Cortex of kidney (tissue), 1 donor: ENCODE measurements at places on chromosomes 1 and 21.

DNA sequence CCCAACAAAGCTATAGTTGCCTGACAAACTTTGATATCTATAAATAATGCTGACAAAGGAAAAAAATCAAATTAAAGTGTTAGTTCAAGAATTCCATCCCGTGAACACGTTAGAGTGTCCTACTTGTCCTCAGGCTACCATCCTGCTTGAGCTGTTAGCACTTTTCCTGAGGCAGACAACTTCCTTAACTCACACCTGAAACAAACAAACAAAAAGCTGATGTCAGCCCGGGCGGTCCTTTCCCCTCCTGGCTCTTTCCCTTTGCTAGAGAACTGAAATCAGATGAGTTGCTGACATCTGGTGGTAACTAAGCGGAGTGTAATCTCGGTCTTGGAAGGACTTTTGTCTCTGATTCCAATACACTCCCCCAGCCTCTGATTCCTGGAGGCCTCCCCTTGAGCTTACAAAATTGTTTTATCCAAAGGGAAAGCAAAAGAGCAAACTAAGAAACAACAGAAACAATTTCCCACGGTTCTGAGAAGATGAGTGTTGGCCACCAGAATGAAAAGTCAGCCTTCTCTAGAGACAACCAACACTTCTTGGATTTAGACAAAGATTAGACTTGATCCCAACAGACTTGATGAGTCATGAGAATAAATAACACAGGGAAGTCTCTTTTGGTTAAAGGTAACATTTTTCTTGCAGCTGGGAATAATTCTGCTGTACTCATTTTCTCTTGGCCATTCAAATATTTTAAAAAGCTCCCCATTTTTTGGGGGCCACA, 135.4 kb downstream of the PROX1 start:
- DNase-seq, result no peak

- no peak for DNase-seq
These were observed 336 bp upstream of the DENND2D start for GRCh38 chr1:111200802-111201161.

- no peak for DNase-seq
These were observed 36.2 kb downstream of the CLCA4 start for GRCh38 chr1:86583032-86583431.

DNA sequence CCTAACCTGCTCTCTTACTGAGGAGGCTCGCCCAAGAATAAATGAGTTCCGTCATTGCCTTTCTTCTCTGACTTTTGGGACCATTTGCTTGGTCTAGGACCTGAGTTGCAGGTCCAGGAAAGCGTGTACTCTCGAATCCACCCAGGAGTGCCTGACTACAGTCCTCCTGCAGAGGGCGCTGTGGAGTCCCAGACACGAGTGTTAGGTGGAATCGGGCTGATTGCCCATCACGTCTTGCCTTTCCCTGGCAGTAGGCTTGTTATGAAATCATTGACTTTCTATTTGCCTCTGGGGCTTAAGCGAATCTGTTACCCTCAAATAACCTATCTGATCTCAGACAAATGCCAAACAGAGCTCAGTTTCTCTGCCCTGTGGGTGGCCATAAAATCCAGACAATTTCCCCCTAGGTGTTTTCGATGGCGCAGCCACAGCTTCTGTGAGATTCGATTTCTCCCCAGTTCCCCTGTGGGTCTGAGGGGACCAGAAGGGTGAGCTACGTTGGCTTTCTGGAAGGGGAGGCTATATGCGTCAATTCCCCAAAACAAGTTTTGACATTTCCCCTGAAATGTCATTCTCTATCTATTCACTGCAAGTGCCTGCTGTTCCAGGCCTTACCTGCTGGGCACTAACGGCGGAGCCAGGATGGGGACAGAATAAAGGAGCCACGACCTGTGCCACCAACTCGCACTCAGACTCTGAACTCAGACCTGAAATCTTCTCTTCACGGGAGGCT, at the start of gene IL20:
Gene IL20 (plus strand): TSS at position 685 of the 733 bp plus-strand sequence. CDS start 230 bp downstream, outside the sequence.
- no peak for DNase-seq

DNA sequence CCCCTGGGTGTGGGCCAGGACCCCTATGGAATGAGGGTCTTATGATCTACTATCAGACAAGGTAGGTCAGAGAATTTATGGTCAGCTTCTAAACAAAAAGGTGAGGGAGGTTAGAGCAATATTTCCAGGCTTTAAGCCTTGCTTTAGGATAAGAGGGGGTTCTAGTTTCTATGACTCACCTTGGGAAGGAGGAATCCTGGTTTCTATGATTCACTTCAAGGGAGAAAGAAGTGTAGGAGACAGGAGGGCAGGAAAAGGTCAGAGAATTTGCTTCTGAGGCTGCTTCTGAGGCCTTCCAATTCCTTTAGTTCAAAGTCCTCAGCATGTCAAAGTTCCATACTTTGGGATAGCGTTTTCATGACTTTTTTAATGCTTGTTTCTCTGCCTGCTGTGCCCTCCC, 35.2 kb downstream of the RGL1 start:
- DNase-seq, result no peak

DNA sequence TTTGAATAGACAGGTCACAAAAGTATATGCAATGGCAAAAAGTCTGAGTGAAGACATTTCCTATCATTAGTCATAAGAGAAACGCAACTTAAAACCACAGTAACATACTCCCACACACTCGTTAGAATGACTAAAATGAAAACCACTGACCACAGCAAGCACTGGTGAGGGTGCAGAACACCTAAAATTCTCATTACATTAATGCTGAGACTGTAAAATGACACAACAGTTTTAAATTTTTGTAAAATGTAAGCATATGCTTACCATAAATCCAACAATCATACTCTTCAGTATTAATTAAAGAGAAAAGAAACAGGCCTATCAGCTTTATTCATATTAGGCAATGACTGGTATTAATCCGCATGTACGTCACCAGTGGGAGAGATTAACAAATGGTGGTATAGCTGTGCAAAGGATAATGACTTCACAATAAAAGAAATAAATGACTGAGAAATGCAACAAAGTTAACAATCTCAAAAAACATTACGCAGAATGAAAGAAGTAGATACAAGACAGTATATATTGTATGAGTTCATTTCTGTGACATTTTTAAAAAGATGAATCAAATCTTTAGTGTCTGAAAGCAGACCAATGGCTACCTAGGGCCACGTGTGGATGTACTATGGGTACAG, 253.5 kb downstream of the AKT3 start:
- no peak for DNase-seq

DNA sequence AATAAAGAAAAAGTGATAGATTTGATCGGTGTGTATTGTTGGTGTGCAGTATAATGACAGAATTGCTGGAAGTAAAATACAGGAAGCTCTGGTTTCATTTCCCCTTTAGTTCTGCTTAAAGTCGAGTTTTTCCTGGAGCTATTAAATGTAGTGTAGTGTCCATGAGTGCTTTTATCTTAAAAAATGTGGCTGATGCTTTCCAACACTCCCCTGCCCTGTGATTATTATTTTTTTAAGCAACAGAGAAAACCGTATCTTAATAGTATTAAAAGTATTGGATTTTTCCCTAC, 1.1 kb downstream of the LGALS8 start:
- no peak for DNase-seq

DNA sequence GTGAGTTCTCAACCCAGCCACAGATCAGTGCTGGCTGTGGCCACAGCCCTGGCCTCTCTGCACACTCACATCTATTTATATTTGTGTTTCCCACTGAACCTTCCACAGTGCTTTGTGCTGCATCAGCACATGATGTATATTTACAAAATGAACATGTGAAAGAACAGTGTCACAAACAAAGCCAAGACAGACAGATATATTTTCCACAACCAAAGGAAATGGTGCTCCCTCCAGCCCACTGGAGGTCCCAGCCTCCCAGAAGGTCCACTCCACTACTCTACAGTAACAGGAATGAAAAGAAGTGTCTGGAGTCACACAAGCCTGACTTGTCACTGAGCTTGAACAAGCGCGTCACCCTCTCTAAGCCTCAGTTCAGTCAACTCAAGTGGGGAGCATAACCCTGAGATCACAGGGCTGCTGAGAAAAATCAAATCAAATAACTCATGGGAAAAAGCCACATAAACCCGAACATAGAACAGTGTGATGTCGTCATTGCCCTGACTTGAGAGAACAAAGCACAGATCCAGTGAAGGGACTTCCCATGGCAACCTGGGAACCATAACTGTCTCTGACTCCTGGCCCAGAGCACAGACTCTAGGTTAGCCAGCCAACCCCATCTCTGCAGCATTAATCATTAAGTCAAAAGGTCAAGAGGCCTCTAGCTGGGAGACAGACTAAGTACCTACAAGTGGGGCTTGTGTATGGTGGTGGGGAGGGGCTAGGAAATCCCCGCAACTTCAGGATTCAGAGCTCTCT, 121.2 kb downstream of the TRABD2B start:
- no peak for DNase-seq

GRCh38 chr1:93716163-93716562, 34.5 kb upstream of the BCAR3 start:
- DNase-seq, result no peak

DNA sequence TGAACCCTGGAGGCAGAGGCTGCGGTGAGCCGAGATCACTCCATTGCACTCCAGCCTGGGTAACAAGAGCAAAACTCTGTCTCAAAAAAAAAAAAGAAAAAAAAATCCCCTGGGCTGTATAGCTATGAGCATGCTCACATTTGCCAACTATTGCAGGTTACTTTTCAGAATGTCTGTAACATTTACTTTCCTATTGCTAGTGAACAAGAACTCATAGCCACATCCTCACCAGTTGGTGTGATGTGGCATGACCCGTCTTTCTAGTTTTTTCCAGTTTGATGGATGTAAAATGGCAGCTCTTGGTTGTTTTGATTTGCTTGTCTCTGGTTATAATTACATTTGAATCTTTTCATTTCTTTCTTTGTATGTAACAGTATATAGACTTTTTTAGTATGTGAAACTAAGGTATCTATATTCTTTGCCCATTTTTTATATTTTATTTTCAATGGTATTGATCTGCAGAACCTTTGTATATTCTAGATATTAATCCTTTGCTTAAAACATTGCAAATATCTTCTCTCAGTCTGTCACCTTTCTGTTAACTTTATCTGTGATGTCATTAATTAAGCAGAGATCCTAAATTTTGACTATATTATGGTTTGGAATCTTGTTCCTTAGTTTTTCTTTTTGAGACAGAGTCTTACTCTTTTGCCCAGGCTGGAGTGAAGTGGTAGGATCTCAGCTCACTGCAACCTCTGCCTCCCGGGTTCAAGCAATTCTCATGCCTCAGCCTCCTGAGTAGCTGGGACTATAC, 11.6 kb downstream of the MED18 start:
- no peak for DNase-seq

DNA sequence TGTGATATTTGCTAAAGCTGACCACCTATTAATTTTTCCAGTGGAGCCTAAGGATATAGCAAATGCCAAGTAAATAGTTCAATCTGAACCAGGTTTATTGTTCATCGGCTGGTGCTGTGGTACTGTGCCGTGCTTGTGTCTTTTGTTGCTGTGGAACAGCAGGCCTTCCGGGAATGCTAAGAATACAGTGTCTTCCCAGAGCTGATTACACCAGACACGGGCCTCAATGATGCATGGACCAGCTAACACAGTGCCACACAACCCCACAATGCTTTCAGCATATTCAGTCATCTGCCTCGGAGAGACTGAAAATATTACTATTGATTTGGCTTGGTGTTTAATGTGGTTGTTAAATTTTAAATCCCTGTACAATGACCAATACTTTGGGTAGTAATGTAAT, 415.4 kb downstream of the PTBP2 start:
- no peak for DNase-seq

DNA sequence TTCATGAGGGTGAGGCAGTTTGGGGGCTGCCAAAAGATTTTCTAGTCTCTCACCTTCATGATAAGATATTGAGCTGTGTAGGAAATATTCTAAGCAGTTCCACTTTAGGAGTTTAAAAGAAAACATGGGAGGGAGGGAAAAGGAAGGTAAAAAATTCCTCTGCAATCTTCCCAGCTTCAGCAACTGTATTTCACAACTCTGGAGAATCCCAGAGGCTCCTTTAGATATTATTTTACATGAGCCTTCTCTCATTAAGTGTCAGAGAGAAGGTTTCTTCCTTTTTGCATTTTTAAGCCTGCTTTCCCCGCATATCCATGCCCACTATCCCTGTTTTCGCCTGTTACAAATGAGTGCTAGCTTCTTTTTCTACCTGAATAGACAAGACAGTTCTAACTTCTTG, 289.4 kb downstream of the CHRM3 start:
- no peak for DNase-seq

GRCh38 chr1:26996024-26996423, 2.5 kb downstream of the TRNP1 start:
- DNase-seq, result no peak

- DNase-seq, result no peak
These were observed 4.1 kb downstream of the NRIP1 start for GRCh38 chr21:15060543-15061175.
